ENCODE measurements at places on chromosomes 3 and 15.

DNA sequence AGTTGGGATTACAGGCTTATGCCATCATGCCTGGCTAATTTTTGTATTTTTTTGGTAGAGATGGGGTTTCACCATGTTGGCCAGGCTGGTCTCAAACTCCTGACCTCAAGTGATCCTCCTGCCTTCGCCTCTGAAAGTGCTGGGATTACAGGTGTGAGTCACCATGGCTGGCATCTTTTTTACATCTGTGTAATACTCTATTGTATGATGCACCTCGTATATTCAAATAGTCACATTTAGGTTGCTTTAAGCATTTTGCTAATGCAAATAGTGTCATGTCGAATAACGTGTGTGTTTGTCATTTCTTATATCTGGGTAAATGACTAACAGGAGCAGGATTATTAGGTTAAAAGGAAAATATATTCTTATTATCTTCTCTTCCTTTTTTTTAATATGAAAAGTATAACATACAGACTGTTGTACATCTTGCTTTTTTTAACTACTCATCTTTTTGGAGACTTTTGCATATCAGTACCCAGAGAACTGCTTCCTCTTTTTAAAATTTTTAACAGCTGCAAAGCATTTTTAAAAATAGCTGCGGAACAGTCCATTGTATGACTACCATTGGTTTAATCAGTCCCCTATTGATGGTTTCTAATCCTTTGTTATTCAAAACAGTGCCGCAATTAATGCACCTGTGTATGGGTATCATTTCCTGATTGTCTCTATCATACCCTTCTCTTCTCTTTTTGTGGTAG, 13.4 kb downstream of the SCAMP5 start:
- no peak for DNase-seq

- no peak for DNase-seq
These were observed 558.5 kb downstream of the MECOM start for GRCh38 chr3:169104972-169105371.

- DNase-seq: no peak
These were observed 55.7 kb upstream of the SMAD6 start for GRCh38 chr15:66646308-66646707.

GRCh38 chr3:29286478-29287240, 5.8 kb downstream of the RBMS3 start:
- DNase-seq: no peak

GRCh38 chr15:65287520-65287855, 805 bp upstream of the PARP16 start:
- no peak for DNase-seq
